ENCODE measurements at places on chromosomes 11 and 22.

DNA sequence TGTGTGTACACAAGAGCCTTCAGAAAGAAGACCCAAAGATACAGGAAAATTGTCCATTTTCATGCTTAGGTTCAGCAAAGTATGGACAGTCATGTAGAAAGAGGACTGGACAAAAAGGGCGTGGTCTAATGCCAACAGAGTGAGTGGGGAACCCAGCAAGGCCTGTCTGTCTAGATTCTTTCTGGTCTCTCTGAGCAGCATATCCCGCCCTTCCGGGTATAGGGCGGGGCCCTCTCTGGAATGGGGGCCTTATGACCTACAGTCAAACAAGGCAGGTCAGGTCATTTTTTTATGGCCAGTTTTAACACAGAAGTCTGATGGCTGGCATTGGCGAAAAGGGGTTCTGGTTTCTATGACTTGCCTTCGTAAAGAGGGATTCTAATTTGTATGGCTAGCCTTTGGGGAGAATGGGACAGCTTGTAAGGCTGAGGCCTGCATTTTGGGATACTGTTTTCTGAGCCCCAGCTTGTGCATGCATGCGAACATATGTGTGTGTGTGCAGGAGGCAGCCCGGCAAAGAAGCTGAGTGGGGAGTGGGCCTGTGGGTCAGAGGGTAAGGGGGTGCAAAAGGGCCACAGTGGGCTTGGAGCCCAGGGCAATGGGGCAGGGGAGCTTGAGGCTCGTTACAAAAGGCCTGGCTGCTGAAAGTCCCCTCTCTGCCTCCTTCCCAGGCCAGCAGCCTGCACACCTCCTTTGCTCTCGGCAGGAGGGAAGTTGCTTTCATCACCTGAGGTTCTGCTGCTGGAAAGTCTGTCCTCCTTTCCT lies 130.5 kb upstream of the B3GAT1 start:
- DNase-seq, result no peak

GRCh38 chr11:14567064-14567651 lies 47.0 kb upstream of the PSMA1 start:
- no peak for DNase-seq

GRCh38 chr11:40602866-40603552 lies 856.4 kb downstream of the LRRC4C start:
- no peak for DNase-seq

GRCh38 chr11:6576471-6577373 lies 26.7 kb downstream of the RRP8 start:
- no peak for DNase-seq

GRCh38 chr11:45150943-45151342 lies 4.5 kb downstream of the PRDM11 start:
- no peak for DNase-seq

DNA sequence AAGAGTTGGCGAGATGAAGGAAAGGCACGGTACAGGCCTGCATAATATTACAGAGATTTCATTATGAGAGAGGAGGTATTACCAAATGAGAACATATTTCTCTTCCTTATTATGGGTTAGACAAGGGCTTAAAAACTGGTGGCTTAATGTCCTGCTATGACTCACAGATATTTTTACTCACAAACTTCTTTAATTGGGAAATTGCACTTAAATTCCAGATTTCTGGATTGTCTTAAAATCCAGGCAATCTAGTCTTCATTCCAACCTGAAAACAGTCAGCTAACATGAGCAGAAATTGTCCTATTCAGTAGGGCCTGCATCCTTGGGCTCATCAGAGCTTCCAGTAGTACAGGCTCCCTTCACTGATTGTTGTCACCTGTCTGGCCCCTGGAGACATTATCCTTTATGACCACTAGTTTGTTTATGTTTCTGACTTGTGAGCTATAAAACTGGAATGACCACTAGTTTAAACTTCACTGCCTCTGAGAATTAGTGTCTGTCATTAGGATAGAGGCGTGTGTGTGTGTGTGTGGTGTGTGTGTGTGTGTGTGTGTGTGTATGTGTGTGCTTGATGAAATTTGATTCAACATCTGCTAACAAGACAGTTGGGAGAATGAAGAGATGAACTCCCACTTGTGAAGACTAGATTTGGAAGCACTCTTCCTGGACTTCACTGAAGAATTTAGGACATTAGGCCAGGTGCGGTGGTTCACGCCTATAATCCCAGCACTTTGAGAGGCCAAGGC lies 25.1 kb downstream of the DBX1 start:
- DNase-seq, result no peak

GRCh38 chr22:25797498-25798290 lies 55.7 kb downstream of the MYO18B start:
- DNase-seq, result no peak

DNA sequence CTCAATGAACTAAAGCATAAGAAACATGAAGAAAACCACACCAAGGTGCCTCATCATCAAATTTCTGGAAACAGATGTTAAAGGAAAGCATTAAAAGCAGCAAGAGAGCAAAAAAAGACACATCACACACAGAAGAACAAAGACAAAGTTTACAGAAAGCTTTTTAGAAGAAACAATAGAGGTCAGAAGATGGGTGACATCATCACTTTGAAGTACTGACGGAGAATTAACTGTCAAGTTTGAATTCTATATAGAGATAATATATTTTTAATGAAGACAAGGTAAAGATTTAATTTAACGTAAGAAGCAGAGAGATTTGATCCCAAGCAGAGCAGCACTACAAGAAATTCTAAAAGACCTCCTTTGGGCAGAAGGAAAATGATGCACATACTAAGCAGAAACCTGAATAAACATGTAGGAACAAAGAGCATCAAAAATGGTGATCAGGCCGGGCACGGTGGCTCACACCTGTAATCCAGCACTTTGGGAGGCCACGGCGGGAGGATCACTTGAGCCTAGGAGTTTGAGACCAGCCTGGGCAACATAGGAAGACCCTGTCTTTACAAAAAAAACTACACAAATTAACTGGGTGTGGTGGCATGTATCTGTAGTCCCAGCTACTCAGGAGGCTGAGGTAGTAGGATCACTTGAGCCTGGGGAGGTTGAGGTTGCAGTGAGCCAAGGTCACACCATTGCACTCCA lies 63.3 kb upstream of the RTL6 start:
- no peak for DNase-seq

GRCh38 chr11:68032003-68032402 lies 1.5 kb downstream of the NDUFS8 start:
- no peak for DNase-seq

DNA sequence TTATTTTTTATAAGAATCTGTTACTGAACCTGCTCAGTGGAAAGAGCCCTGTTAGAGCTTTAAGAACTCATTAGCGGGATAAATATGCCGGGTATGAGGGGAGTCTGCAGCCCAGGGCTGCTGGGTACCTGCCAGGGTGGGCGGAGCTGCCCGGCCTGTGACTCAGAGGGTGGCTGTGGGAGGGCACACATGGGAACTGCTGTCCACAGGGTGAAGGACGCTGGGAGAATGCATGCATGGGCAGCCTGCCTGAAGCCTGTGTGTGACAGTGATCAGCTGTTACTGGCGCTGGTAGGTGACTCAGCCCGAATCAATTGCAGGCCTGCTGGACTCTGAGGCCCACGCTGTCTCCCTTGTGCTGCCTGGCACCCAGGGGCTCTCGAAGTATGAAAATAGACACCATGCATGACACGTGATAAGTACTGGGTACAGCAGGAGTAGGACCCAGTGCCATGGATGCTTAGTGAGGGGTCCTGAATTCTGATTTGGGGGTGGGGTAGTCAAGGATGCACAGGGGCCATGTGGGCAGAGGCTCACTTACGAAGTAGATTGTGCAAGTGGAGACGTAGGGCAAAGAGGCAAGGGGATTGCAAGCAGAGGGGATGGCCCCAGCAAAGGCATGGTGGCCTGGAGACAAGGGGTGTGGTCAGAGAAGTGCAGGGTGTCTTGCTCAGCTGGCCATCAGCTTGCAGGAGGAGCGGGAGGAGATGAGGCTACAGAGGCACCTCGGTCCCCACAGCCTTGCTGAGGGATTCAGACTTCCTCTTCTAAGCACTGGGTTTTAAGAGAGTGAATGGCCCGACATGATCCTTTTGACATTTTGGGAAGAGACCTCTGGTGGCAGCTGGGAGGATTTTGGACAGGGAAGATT lies 36.5 kb downstream of the GRIK4 start:
- no peak for DNase-seq

GRCh38 chr11:35427071-35427470 lies 7.7 kb upstream of the SLC1A2 start:
- DNase-seq, result no peak
